Progenitor cell of endocrine pancreas (in vitro differentiated cells): ENCODE measurements at places on chromosomes 12 and 14.

GRCh38 chr14:33210311-33210710 is 271.6 kb downstream of the NPAS3 start:
- DNase-seq, result peak; percentile 36

DNA sequence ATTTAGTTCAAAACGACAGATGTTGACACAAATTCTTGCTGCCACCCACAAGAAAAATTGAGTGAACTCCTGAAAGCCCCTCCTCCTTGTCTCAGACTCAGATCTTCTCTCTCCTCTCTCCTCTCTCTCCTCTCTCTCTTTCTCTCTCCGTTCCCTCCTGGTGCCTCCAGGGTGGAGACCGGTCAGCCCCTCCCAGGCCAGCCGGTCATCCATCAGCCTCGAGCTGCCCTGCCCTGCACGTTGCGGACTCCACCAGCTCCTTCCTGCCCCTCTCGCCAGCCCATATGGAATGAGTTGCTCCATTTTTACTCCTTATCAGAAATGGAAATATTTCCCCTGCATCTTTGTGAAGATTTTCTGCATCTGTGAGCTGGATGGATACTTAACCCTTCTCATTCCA is 103.8 kb downstream of the TBX5 start:
- DNase-seq, result no peak

DNA sequence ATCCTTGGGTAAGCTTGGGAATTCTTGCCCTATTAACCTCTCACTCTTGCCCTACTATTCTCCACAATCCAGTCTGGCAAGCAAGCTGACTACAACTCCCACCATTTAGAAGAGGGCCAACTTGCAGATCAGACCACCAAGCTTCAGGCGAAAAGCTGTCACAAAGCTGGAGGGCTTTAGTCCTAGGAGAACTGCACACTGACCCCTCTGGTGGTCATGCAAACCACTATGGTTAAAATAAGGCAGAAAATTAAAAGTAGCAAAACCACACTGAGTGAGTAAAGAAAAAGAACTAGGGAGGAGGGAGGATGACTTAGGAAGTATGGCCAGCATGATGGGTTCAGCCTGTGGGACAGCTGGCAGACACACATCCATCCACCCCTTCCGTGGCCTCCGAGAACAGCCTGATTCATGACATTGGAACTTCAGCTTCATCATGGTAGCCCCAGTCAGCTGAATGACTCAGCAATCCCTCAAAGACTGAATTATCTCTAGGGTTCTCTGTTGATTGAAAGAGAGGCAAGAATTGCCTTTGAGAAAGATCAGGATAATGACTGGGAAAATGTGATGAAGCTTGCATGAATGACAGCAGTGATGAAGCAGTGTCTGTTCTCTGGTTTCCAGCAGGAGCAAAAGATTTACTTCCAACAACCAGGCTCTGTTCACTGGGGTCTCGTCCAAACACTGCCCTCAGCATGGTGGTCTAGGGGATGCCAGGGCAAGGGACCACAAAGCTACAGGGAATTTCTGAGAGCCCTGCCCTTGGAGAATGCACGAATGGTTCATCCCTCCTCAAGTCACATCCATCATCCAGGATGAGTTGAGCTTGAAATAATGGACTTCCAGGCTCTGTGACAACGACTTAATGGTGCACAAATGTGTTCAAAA is 24.4 kb downstream of the PITPNM2 start:
- DNase-seq, result no peak

DNA sequence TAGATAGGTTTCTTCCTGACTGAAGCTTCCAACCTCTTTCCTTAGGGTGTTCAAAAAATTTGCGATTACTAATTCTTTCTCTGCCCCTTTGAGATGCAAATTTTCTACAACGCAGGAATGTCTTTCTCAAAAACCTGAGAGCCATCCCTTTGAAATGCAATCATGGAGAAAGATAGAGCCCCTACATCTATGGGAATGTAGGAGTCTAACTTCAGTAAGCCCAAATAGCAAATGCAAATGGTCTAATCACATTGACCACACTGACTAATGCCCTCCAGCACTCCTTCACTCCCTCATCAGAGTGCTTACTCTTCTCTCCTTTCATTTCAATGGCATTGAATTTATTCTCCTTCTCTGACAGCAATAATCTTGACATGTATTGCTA is 107.1 kb downstream of the SLC6A15 start:
- DNase-seq, result no peak

DNA sequence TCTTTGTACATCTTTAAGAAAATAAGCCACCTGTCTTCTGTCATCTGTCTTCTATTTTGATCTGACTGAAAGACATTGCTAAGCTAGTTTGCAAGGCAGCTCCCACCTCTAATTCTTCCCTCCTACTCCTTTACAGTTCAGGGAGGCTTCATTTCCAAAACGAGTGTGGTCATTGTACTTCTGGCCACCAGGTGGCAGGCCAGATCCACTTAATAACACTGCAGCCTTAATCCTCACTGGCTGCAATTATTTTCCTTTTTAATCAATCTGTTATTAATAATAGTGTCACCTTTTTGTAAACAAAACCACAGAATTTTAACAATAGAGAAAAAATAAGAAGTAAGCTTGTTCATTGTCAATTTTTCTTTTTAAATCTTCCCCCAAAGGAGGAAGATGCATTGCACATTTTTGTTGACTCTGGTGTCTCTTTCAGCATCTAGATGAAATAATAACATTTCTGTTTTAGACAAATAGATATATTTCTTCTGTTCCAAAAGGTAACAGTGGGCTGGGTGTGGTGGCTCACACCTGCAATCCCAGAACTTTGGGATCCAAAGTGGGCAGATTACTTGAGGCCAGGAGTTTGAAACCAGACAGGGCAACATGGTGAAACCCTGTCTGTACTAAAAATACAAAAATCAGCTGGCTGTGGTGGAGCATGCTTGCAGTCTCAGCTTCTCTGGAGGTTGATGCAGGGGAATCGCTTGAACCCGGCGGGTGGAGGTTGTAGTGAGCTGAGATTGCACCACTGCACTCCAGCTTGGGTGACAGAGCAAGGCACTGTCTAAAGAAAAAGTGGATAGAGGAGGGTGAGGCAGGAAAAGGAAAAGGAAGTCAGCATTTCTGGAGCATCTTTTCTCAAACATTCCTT is 23.3 kb downstream of the GABARAPL1 start:
- no peak for DNase-seq

- DNase-seq, result peak; percentile 61
Observed at GRCh38 chr14:37172024-37172869, at the start of gene SLC25A21. Gene SLC25A21 (minus strand): TSS chr14:37172606.
